ENCODE measurements at places on chromosomes 13 and 19. TPM values are rescaled to one million over a fixed set of nuclear protein-coding genes. Genes with fewer than 3 reads are reported as not detected.

The TMEM147 gene
- 372 TPM for polyA plus RNA-seq

The FGF9 gene
- polyA plus RNA-seq: not detected

The APOC1 gene
- polyA plus RNA-seq: 55.8 TPM

The CGB1 gene
- not detected for polyA plus RNA-seq

The OLFM2 gene
- 238 TPM for polyA plus RNA-seq

The GJA3 gene
- 0.16 TPM for polyA plus RNA-seq

The ADGRE2 gene
- polyA plus RNA-seq: 3.7 TPM

The COL4A1 gene
- 31.7 TPM for polyA plus RNA-seq

The LIM2 gene
- polyA plus RNA-seq: 0.13 TPM

The LILRA5 gene
- not detected for polyA plus RNA-seq

The MEIS3 gene
- 24.5 TPM for polyA plus RNA-seq

The SLC8A2 gene
- 12.4 TPM for polyA plus RNA-seq

The CPAMD8 gene
- polyA plus RNA-seq: 11.2 TPM

GRCh38 chr13:30984620-30985019, 52.2 kb downstream of the TEX26 start:
- no peak overlapping the region for H3K27ac ChIP-seq
- no peak overlapping the region for H3K4me3 ChIP-seq
- H3K36me3 ChIP-seq: no peaks in the 10 kb centered on the region
- H3K4me1 ChIP-seq: peaks cover 3% of the 10 kb centered on the region
- H3K27me3 ChIP-seq: no peaks in the 10 kb centered on the region
- DNase-seq: no peak

GRCh38 chr13:25981060-25981459, 70.8 kb downstream of the SHISA2 start:
- H3K27ac ChIP-seq: no peak overlapping the region
- no peak for DNase-seq
- H3K36me3 ChIP-seq: no peaks in the 10 kb centered on the region
- H3K4me1 ChIP-seq: peaks cover 15% of the 10 kb centered on the region

GRCh38 chr13:46961719-46962118, 64.9 kb upstream of the HTR2A start:
- H3K27me3 ChIP-seq: no peaks in the 10 kb centered on the region
- H3K36me3 ChIP-seq: no peaks in the 10 kb centered on the region
- H3K4me3 ChIP-seq: no peak overlapping the region
- no peaks in the 10 kb centered on the region for H3K4me1 ChIP-seq

- no peak for DNase-seq
- no peaks in the 10 kb centered on the region for H3K27me3 ChIP-seq
- H3K36me3 ChIP-seq: no peaks in the 10 kb centered on the region
Measured at GRCh38 chr13:65932587-65933239, 1297.4 kb downstream of the PCDH9 start.

GRCh38 chr13:60933638-60934037, 482.0 kb downstream of the PCDH20 start:
- no peaks in the 10 kb centered on the region for H3K4me1 ChIP-seq
- H3K4me3 ChIP-seq: no peak overlapping the region
- DNase-seq: no peak
- no peaks in the 10 kb centered on the region for H3K27me3 ChIP-seq
- H3K27ac ChIP-seq: no peak overlapping the region
- H3K36me3 ChIP-seq: no peaks in the 10 kb centered on the region

- H3K4me3 ChIP-seq: no peak overlapping the region
- H3K27ac ChIP-seq: no peak overlapping the region
- no peaks in the 10 kb centered on the region for H3K36me3 ChIP-seq
- no peaks in the 10 kb centered on the region for H3K4me1 ChIP-seq
- no peaks in the 10 kb centered on the region for H3K27me3 ChIP-seq
- DNase-seq: no peak
Measured at GRCh38 chr13:105048677-105049076, 1486.8 kb downstream of the EFNB2 start.

GRCh38 chr13:49409008-49409407, 34.9 kb downstream of the CAB39L start:
- no peak overlapping the region for H3K27ac ChIP-seq
- no peaks in the 10 kb centered on the region for H3K36me3 ChIP-seq
- no peaks in the 10 kb centered on the region for H3K4me1 ChIP-seq
- DNase-seq: no peak
- H3K27me3 ChIP-seq: peaks cover 51% of the 10 kb centered on the region

DNA sequence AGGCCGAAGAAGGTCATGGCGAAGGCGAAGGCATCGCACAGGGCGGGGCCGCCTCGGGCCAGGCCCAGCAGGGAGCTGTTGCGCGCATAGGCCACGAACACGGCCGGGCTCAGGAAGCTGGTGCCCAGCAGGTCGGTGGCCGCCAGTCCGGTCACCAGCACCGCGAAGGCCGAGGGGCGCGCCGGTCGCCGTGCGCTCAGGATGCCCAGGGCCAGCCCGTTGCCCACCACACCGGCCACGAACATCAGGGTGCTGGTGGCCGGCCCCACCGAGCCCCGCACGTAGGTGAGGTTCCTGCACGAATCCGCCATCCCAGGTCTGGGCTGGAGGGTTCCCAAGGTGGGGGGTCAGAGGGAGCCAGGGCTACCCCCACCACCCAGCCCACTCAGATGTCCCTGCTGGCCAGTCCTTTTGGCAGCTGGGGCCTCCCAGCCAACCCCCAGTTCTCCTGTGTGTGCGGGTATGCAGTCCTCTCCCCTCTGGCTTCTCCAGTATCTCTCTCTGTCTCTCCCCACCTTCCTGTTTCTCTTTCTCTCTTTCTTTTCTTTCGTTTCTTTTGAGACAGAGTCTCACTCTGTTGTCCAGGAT, 880 bp downstream of the PTGIR start:
- no peaks in the 10 kb centered on the region for H3K27me3 ChIP-seq
- DNase-seq: no peak
- no peak overlapping the region for H3K27ac ChIP-seq
- H3K4me1 ChIP-seq: peaks cover 12% of the 10 kb centered on the region
- H3K36me3 ChIP-seq: no peaks in the 10 kb centered on the region

GRCh38 chr19:29804493-29804892, 7.3 kb upstream of the CCNE1 start:
- H3K4me3 ChIP-seq: no peak overlapping the region
- H3K36me3 ChIP-seq: no peaks in the 10 kb centered on the region
- H3K27me3 ChIP-seq: no peaks in the 10 kb centered on the region
- no peak overlapping the region for H3K27ac ChIP-seq
- no peak for DNase-seq
- no peaks in the 10 kb centered on the region for H3K4me1 ChIP-seq

DNA sequence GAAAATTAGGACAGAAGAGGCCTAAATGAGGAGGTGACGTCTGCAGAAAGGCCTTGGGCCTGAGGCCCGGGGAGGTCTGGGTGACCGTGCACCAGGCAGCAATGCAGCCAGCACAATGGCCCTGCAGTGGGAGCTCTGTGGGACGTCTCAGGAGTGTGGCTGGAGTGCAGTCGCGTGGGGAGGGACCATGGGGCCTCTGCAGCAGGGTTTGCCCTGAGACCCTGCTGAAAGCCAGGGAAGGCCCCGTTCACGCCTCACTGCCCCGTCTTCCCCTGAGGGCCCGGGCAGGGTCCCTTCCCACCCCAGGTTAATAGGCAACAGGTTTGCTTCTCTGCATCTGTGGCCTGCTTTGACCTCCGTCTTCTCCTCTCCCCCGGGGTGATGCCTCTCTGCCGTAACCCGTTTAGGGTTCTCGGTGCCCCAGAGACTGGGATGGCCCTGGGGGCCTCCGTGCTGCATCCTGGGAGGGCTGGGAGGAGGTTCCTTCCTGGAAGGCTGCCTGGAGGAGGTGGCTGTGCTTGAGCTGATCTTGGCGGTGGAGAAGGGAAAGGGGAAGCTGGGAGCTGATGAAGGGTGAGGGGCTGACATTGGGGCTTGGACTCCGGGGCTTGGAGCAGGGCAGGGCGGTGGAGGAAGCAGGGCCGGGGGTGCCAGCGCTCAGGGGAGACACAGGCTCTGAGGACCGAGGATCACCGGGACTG, 9.7 kb downstream of the PALM start:
- peaks cover 2% of the 10 kb centered on the region for H3K27me3 ChIP-seq
- H3K27ac ChIP-seq: no peak overlapping the region
- no peak overlapping the region for H3K4me3 ChIP-seq
- DNase-seq: peak; percentile 60

GRCh38 chr19:20247016-20247683, 80.1 kb downstream of the ZNF486 start:
- no peak overlapping the region for H3K27ac ChIP-seq
- H3K4me1 ChIP-seq: peaks cover 7% of the 10 kb centered on the region
- H3K27me3 ChIP-seq: no peaks in the 10 kb centered on the region
- H3K36me3 ChIP-seq: no peaks in the 10 kb centered on the region

GRCh38 chr19:50896591-50897190, 14.5 kb downstream of the KLK4 start:
- H3K27me3 ChIP-seq: 0 out of 2 replicates have a peak, but pooled peaks cover 2% of the 10 kb centered on the region
- H3K4me1 ChIP-seq: no peaks in the 10 kb centered on the region
- no peaks in the 10 kb centered on the region for H3K36me3 ChIP-seq
- no peak overlapping the region for H3K4me3 ChIP-seq
- no peak overlapping the region for H3K27ac ChIP-seq

DNA sequence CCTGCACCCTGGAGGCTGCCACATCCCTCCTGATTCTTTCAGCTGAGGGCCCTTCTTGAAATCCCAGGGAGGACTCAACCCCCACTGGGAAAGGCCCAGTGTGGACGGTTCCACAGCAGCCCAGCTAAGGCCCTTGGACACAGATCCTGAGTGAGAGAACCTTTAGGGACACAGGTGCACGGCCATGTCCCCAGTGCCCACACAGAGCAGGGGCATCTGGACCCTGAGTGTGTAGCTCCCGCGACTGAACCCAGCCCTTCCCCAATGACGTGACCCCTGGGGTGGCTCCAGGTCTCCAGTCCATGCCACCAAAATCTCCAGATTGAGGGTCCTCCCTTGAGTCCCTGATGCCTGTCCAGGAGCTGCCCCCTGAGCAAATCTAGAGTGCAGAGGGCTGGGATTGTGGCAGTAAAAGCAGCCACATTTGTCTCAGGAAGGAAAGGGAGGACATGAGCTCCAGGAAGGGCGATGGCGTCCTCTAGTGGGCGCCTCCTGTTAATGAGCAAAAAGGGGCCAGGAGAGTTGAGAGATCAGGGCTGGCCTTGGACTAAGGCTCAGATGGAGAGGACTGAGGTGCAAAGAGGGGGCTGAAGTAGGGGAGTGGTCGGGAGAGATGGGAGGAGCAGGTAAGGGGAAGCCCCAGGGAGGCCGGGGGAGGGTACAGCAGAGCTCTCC, 6.9 kb upstream of the CEACAM5 start:
- no peaks in the 10 kb centered on the region for H3K4me1 ChIP-seq
- no peaks in the 10 kb centered on the region for H3K36me3 ChIP-seq
- no peak for DNase-seq
- no peak overlapping the region for H3K4me3 ChIP-seq
- no peak overlapping the region for H3K27ac ChIP-seq

DNA sequence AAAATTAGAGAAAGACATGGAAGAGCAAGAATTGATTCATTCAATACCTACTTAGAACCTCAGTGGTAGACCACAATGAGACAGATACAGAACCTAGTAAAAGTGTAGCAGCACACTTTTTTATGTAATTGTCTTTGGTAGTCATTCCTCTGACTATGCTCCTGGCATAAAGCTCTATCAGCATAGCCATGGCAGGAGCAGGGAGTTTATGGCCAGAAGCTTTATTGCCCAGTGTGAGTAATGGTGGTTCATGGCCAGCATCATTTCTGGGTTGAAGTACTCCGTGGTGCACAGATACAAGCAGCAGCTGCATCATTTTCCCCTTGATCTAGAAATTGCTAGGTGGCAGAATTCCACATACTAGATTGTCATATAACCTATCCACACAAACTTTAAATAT, 352.6 kb downstream of the TBC1D4 start:
- H3K27ac ChIP-seq: no peak overlapping the region
- no peaks in the 10 kb centered on the region for H3K27me3 ChIP-seq
- no peak overlapping the region for H3K4me3 ChIP-seq
- DNase-seq: no peak

- no peaks in the 10 kb centered on the region for H3K36me3 ChIP-seq
- no peaks in the 10 kb centered on the region for H3K27me3 ChIP-seq
- H3K4me1 ChIP-seq: no peaks in the 10 kb centered on the region
- peak; percentile 94 for DNase-seq
- H3K27ac ChIP-seq: no peak overlapping the region
Measured at GRCh38 chr19:3324405-3324856, 42.0 kb upstream of the NFIC start.

GRCh38 chr19:36090910-36091695, 19.8 kb upstream of the OVOL3 start:
- no peak for DNase-seq
- H3K4me1 ChIP-seq: no peaks in the 10 kb centered on the region
- no peak overlapping the region for H3K4me3 ChIP-seq
- no peak overlapping the region for H3K27ac ChIP-seq

GRCh38 chr19:49766930-49767299, at the start of gene AP2A1:
Gene AP2A1 (plus strand): TSS chr19:49767001. CDS start chr19:49767134, 133 bp downstream.
- no peaks in the 10 kb centered on the region for H3K27me3 ChIP-seq
- H3K27ac ChIP-seq: peak within 1 kb of the TSS; percentile 97
- peak within 1 kb of the TSS; percentile 42 for H3K4me3 ChIP-seq
- DNase-seq: no peak
- H3K36me3 ChIP-seq: no peaks in the 10 kb centered on the region

GRCh38 chr13:50513300-50513877, 330.1 kb downstream of the DLEU7 start:
- no peak overlapping the region for H3K27ac ChIP-seq
- H3K27me3 ChIP-seq: no peaks in the 10 kb centered on the region
- no peak overlapping the region for H3K4me3 ChIP-seq
- no peaks in the 10 kb centered on the region for H3K36me3 ChIP-seq

DNA sequence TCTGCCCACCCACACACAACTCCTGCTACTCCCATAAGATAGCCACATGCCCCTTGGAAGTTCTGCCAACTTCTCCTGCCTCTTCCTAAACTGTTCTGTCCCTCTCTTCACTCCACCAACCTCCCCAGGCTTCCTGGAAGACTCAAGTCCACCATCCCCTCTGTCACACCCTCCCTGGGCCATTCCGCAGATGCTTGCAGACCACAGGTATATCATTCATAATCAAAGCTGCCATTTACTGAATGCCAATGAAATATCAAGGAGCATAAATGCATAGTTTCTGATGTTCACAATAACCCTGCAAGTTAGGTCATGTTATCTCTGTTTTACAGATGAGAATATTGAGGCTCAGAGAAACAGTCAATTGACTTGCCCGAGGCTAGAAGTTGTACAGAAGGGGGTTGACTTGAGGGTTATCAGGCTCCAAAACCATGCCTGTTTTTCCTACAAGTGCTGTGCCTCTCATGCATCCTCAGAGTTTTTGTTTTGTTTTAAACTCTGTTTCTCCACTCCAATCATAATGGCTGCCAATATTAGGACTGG, 135.6 kb downstream of the SLC7A1 start:
- no peak for DNase-seq
- no peak overlapping the region for H3K27ac ChIP-seq
- H3K36me3 ChIP-seq: no peaks in the 10 kb centered on the region
- H3K4me1 ChIP-seq: no peaks in the 10 kb centered on the region

- H3K4me3 ChIP-seq: no peak overlapping the region
- H3K27ac ChIP-seq: no peak overlapping the region
- H3K36me3 ChIP-seq: peaks cover 69% of the 10 kb centered on the region
- H3K4me1 ChIP-seq: no peaks in the 10 kb centered on the region
- DNase-seq: no peak
Measured at GRCh38 chr13:42865768-42866102, 84.4 kb downstream of the FAM216B start.
